ENCODE measurements at places on chromosomes 3 and 15.

DNA sequence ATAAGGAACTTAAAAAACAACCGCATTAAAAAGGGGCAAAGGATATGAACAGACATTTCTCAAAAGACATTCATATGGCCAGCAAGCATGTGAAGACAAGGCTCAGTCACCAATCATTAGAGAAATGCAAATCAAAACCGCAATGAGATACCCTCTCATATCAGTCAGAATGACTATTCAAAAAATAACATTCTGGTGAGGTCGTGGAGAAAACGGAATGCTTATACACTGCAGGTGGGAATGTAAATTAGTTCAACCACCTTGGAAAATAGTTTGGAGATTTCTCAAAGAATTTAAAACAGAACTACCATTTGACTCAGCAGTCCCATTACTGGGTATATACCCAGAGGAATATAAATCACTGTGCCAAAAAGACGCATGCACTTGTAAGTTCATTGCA, 496.6 kb upstream of the SGO1 start:
- no peak for DNase-seq

DNA sequence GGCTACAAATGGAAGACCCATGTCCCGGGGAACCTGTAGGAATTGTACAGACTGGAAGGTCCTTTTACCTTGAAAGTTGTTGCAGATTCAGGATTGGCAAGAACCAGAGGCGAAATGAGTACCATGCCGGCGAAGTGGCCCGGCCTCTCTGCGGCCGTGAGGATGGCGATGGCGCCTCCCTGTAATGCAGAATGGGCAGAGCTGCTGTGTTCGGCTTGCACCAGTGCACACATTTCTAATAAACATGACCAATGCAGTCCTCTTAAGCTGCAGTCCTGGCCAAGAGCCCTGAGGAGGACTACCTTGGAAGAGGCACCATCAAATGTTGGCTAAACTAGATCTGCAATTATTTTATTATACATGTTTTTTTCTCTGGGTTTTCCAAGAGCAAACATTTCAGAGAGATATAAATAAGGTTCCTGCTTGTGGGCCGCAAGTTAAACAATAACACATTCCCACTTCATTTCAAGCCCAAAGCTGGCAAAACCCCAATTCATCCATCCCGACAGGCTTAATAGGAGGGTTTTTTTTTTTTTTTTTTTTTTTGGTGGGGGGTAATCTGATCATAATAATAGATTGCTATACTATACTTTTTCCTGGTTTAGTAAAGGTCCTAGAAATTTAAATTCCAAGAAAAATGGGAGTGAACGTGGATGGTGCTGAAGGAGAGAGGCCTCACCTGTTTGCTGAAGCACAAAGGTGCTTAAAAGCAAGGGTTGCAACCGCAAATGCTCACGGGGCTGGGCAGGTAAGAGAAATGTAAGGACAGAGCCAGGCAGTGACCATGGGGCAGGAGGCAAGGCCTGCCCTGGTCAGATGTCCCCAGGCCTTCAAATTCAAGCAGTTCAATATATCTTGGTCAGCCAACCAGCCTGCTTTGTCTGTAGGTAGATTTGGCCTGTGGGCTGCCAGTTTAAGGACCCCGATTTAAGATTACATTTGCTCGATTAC, 48.5 kb downstream of the ABTB1 start:
- no peak for DNase-seq

- DNase-seq = no peak
Observed at GRCh38 chr3:177459401-177459800, 262.1 kb upstream of the TBL1XR1 start.

DNA sequence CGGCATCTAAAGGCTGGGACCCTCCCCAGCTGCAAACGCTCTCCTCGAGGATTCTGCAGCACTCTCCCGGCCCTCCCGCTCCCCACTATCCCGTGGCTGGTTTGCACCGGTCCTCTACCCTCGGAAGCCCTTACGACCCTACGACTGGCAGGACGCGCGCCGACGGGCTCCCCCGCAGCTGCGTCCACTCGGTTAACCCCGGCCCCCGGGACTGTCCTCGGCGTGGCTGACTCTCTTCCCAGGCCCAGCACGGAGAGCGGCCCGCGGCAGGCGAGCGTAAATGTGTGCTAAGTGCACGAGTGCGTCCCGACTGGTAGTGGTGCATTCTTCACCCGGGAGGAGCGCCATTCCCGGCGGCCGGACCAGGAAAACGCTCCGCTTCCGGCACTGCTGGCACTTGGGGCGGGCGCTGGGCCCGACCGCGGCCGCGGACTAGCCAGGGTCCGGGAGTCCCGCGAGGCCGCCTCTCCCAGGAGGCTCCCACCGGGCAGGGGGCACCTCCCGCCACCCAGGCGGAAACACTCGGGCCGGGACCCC, 508 bp downstream of the GORASP1 start:
- DNase-seq = no peak

GRCh38 chr3:48278884-48279559, 38.1 kb downstream of the ZNF589 start:
- no peak for DNase-seq

GRCh38 chr3:73955494-73956070, 330.8 kb upstream of the PDZRN3 start:
- DNase-seq = no peak

GRCh38 chr3:30941342-30941741, 46.9 kb upstream of the GADL1 start:
- DNase-seq = no peak

- no peak for DNase-seq
Observed at GRCh38 chr3:162287600-162287999, 791.0 kb downstream of the OTOL1 start.

DNA sequence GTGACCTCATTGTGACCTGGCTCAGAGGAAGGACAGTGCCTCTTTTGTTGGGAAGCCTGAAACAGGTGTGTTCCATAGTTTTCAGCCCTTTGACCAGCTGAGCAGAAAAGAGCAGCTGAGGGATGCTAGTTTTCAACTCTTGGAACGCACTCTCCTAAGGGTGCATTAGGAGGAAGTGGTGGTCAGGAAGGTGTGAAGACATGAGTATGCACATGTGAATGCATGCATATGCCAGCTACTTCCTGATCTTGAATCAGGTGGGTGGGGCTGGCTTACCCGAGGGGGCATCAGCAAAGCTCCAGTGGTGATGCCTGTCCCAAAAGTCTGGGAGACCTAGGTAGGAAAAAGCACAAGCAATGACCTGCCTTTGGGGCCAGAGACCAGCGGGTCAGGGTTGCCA, 23.3 kb upstream of the CEMIP start:
- no peak for DNase-seq

DNA sequence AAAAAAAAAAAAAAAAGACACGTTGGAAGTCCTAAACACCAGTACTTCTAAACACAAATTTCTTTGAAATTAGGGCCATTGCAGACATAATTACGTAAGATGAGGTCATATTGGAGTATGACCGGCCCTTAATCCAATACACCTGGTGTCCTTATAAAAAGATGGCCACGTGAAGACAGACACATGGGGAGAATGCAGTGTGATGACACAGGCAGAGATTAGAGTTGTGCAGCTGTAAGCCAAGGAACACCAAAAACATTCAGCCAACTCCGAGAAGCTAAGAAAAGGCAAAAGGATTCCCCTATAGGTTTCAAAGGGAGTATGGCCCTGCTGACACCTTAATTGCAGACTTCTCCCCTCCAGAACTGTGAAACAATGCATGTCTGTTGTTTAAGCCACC, 379.0 kb upstream of the PDZRN3 start:
- DNase-seq = no peak

GRCh38 chr3:79063624-79064023, 704.2 kb downstream of the ROBO1 start:
- DNase-seq = no peak

GRCh38 chr15:22788004-22788403, 1.6 kb downstream of the NIPA1 start:
- no peak for DNase-seq

GRCh38 chr15:96330450-96331143, at the start of gene NR2F2:
Gene NR2F2, plus strand, starts transcription at chr15:96330700. Its CDS starts 1,406 bp downstream, at chr15:96332106.
- peak; percentile 19 for DNase-seq

GRCh38 chr15:80152896-80153876, at the start of gene FAH:
Gene FAH, plus strand, starts transcription at chr15:80152999. Its CDS starts 56 bp downstream, at chr15:80153055.
- DNase-seq = no peak

GRCh38 chr3:15795651-15796308, 2.0 kb downstream of the ANKRD28 start:
- DNase-seq = no peak

GRCh38 chr15:95227235-95227634, 995.9 kb downstream of the MCTP2 start:
- no peak for DNase-seq

GRCh38 chr3:49840388-49840787, 16.0 kb downstream of the TRAIP start:
- DNase-seq = no peak

GRCh38 chr3:5423076-5423475, 235.6 kb downstream of the EDEM1 start:
- DNase-seq = no peak

DNA sequence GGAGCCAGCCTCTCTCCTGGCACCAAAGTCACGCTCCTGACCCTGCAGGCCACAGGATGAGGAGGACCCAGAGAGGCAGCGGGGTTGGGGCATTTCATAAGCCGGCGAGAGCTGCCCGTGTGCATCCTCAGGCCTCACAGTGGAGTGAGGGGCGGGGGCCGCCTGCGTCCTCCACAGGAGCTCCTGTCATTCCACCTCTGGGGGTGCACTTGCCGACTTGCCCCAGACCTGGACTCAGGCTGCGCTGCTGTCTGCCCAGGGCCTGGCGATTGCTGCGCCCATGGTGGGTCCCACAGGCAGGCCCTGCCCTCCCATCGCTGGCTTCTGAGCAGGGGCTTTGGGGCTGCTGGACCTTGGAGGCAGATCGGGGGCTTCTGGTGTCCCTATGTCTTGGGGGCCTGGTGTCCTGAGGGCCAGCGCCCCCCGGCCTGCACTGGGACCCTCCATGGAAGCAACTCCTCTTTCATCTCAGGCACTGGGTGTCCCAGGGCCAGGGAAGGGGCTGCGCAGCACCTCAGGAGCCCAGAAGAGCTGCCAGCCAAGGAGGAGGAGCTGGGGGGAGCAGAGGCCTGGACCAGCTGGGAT, 184.0 kb downstream of the GOLGA6L6 start:
- DNase-seq = no peak

DNA sequence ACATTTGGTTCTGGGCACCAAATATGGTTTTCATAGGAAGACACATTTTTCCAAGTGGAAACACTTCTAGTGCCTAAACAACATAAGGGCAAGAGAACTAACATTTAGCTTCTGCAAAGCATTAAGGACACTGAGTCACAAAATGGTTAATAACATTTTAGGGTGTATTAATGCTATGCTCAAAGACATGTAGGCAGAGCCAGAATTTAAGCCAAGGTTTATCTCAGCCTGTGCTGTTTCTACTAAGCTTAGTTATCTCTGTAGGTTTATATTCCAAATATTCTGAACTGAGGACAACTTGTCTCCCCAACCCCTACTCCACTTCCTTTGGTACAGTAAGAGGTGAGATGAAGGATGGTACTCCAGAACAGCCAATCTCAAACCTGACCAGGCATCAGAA, 54.1 kb upstream of the AKAP13 start:
- DNase-seq = no peak

DNA sequence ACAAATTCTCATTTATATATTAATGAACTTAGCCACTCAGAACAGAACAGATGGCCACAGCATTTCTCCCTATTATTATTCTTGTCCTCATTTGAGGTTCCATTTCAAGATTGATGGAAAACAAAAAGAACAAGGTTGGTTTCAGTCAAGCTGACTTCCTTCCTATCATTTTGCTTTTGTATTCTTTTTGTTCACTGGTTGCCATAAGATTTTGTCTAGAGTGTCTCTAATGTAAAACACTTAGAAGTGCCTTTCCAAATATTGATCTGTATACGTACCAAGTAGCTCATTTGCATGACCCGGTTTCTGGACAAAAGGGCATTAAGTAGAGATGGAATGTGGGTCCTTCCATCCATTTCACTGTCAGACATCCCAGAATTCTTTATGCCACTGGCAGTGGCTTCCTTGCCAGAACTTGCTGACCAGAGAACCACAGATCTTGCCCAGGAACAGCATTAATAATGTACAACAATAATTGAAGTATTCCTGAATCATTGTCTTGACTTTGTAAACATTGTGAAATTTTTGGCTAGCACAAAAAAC, 63.8 kb downstream of the PEX5L start:
- no peak for DNase-seq

- no peak for DNase-seq
Observed at GRCh38 chr3:23831517-23832394, 26.0 kb downstream of the UBE2E1 start.

DNA sequence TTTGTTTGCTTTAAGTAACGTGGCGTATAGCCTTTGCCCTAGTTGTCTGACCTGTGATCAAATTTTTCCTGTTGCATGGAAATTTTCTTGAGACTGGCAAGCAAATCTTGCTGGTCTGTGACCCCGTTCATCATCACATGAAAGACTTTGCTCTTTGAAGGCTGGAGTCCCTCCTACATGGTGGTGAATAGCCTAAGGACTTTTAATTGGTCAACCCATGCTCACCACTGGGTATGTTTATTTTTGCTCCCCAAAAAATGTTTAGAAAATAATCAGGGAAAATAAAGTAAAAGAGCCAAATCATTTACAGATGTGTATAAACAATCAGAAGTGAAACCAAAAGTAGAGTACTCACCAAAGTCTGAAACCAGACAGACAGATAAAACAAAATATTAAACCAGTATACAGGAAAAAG, 1075.3 kb upstream of the ALCAM start:
- DNase-seq = no peak

GRCh38 chr3:74693696-74694393, 79.4 kb upstream of the CNTN3 start:
- DNase-seq = no peak

DNA sequence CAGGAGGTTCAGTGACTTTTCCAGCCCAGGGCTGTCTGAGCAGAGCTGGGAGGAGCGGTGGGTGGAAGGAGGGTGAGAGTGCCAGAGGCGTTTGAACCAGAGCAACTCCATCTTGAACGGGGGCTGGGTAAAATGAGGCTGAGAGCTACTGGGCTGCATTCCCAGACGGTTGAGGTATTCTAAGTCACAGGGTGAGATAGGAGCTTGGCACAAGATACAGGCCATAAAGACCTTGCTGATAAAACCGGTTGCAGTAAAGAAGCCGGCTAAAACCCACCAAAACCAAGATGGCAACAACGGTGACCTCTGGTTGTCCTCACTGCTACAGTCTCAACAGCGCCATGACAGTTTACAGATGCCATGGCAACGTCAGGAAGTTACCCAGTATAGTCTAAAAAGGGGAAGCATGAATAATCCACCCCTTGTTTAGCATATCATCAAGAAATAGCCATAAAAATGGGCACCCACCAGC, 60.2 kb downstream of the ABTB1 start:
- DNase-seq = no peak

- DNase-seq = no peak
Observed at GRCh38 chr3:5709714-5710113, 522.2 kb downstream of the EDEM1 start.
